ENCODE measurements at places on chromosomes 3 and 15.
A peak's percentile ranks its signal among the peaks of the same experiment; 100 is the strongest.

DNA sequence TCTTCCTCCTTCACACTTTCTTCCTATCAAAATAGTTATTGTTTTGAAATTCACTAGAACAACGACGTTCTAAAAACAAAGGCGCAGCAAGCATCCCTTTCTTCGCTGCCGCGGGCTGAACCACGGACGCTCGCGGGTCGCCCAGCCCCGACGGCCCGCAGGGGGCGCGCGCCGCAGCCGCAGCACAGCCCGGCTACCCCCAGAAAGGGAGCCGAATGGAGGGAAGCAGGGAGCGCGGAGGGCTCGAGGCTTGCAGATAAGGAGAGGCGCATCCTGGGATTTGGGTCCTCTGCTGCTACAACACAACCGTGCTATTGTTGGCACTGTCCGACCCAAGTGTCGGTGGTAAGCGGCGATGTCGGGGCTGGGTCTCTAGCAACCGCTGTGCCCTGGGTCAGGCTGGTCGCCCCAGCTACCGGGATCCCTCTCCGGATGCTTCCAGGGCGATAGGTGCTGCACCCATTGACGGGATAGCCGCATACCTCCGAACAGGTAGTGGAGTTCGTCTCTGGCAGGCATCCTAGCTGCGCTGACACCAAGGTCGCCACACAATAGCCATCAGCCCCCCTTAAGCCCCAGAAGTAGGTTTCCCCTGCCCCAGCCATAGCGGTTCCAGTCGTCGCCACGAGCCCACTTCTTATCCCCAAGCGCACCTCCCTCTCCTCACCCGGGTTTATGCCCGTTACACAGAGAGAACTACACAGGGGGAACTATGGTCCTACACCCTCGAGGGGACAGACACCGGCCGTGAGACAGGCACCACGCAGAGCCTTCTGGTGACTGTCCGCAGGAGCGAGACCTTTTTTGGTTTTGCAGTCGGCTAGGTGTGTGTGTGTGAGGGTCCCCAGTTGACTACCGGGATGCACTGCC is 6.0 kb downstream of the ONECUT1 start:
- no peak for DNase-seq

- DNase-seq = no peak
These were observed 131.9 kb upstream of the PROK2 start for GRCh38 chr3:71916747-71917369.

DNA sequence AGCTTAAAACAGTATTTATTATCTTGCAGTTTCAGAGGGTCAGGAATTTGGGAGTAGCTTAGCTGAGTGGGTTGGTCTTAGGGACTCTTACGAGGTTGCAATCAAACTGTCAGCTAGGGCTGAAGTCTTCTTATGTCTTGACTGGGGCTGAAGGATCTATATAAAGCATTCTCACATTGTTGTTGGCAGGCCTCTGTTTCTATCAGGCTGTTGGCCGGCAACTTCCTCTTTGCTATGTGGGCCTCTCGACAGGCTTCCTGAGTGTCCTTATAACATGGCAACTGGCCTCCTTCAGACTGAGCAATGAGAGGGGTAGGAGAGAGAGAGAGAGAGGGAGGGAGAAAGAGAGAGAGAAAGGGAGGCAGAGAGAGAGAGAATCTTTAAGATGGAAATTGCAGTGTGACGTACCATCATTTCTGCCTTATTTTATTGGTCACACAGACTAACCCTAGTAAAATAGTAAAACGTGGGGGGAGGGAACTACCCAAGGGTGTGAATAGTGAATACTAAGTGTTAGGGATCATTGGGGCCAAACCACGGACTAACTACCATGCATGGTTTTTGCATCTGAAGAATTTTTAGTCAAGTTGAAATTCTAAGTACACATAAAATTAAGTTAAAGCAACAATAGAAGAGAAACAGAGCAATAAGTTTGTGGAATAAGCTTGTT is 16.1 kb downstream of the FGF7 start:
- DNase-seq = no peak

- DNase-seq = no peak
These were observed 168.4 kb downstream of the STAG1 start for GRCh38 chr3:136583823-136584222.

GRCh38 chr15:29364426-29365078 is 94.9 kb upstream of the NSMCE3 start:
- no peak for DNase-seq

DNA sequence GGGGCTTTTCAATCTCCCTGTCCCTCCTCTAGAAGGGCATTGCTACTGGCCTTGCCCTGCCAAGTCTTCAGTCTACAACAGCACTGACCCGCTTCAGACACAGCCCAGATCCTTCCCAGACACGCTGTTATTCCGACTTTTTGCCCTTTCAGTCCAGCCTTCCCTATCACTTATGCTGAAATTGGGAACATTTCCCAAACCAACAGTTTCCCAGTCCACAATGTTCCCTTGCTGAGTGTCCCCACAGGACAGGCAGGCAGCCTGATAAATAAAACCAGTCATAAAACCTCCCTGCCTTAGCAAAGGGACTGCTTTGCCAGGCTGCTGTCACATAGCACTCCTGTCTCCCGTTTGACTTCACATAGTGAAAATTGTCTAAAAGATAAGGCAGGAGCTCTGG is 43.5 kb downstream of the GOLGA6L2 start:
- no peak for DNase-seq

DNA sequence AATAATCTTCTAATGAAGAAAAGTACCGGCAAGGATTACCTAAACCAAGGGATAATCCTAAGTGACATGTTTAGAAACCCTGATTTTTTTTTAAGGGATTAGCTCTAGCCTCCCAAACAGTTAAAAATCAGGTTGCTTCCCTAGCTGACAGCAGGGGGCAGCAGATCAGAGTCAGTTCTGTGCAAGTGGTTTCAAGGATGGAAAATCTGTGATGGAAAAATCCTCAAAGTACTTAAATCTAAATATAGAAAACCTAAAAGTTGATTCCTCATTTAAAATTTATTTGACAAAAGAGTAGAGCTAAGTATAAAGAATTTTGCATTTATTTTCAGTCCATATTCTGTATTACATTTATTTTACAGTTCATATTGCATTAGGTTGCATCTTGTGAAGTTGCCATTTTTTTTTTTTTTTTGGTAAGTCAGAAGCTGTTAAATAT is 107.6 kb downstream of the PEX5L start:
- peak; percentile 32 for DNase-seq

- no peak for DNase-seq
These were observed 121.4 kb upstream of the SGO1 start for GRCh38 chr3:20307383-20307782.

DNA sequence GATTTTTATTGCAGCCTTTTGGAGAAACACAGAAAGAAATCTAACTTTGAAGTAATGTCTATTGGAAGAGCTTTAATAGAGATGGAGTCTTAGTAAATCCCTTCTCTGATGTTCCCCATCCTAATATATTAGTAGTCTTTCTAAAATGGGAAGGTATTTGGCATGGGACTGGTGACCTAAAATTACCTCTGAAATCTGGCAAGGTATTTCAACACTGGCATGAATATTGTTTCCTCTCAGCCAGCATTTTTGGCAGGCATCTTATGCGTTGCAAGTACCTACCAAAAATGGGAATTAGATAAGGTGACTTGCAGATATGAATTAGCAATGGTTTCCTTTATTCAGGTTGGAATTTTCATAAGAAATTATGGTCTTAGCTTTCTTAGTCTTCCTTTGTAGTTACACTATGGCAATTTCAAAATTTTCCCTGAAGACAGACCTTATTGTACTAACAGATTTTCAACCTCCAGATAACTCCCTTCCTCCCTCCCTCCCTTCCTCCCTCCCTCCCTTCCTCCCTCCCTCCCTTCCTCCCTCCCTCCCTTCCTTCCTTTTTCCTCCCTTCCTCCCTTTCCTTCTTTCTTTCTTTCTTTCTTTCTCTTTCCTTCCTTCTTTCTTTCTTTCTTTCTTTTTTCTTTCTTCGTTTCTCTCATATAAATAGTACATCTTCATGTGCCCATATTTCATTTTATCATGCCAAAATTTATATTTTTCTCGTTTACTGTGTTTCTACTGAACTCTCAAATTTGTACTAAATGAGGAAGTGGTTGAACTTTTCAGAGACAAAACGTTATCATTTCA is 168.2 kb upstream of the KCNMB2 start:
- peak; percentile 68 for DNase-seq

- DNase-seq = no peak
These were observed 92.0 kb downstream of the FOXB1 start for GRCh38 chr15:60096157-60096556.

GRCh38 chr15:99683000-99683670 is 50.1 kb downstream of the LYSMD4 start:
- no peak for DNase-seq

- no peak for DNase-seq
These were observed 22.8 kb downstream of the CFAP100 start for GRCh38 chr3:126417515-126417914.
